Lower lobe of right lung (tissue), 2 donors: ENCODE measurements at places on chromosomes 12 and 14. TPM values are rescaled to one million over a fixed set of nuclear protein-coding genes. Genes with fewer than 3 reads are reported as not detected.
A peak's percentile ranks its signal among the peaks of the same experiment; 100 is the strongest.

- DNase-seq = no peak
Measured at GRCh38 chr12:96549341-96549740, 60.0 kb downstream of the CFAP54 start.

GRCh38 chr12:123834845-123835244, 72.7 kb downstream of the DNAH10 start:
- DNase-seq = no peak

GRCh38 chr14:90607141-90607540, 209.1 kb downstream of the TTC7B start:
- no peak for DNase-seq

DNA sequence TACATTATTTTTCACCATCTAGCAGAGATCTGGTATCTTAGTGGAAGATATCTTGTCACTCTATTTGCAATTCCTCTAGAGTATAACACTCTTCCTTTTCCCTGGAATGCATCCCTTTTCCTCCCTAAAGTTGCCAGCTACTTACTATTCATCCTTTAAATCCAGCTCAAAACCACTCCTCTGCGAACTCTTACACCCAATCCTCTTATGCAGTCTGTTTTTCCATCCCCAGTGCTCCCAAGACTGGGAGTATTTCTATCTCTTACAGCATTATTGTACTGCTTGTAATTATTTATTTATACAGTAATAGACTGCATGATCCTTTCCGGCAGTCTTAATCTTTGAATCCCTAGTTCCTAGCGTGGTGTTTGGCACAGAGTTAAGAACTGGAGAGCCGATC, 2.9 kb upstream of the SRGAP1 start:
- no peak for DNase-seq

DNA sequence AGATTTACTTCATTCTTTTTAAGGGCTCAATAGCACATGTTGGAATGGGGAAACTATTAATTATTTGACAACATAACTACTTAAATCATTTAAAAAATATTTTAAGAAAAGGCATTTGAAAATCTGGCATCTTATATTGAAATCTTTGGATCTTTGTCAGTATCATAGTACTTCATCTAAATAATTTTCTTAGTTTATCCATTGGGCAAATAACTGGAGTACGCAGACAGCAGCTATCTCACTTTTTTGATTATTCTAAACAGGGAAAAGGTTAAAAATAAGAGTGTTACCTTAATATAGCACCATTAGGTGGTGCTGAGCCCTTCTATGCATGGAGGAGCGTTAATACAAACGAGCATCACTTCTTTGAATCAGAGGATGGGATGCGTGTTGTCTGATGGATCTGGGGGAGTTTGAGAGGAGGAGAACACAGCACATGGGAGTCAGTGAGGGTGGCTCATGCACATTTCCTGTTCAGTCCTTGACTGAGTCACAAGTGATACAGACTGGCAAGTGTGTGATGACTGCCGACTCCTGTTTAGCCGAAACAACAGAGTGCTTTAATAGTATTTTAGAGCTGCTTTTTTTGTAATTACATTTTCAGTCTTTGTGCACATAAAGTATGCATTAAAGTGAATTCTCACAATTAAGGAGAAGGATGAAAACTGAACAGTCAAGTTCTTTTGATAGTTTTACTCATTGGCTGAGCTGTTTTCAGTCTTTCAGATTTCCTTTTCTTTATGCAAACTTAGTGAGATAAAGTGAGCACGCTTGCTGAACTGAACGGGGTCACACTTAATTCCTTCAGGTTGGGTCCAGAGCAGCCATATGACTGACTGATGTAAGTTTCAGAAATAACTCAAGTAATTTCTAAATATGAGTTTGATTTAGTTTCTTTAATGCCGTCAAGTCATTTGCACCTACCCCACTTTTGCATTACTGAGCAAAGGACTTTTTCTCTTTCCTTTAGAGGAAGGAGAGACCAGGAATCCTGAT, 92.7 kb downstream of the DIP2B start:
- no peak for DNase-seq

GRCh38 chr12:132259364-132259871, 70.0 kb downstream of the GALNT9 start:
- DNase-seq = no peak

DNA sequence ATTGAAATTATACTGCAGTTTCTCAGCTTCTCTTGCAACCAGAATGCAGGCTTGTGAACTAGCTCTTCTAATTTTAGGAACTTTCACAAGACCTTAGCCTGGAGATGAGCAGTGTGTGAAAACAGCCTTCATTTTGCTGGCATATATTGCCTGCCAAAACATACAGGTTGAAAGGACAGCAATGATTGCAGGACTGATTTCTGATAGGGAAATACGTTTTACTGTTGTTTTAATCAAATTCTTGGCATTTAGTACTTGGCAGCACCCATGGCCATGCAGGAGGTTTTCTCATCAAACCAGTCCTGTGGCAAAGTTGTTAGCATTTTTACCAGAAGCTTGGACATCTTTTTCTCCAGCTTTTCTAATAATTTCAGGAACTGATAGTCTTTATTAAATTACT, 91.9 kb upstream of the MUCL1 start:
- no peak for DNase-seq

- DNase-seq = no peak
Measured at GRCh38 chr12:94073441-94074051, 74.8 kb upstream of the PLXNC1 start.

DNA sequence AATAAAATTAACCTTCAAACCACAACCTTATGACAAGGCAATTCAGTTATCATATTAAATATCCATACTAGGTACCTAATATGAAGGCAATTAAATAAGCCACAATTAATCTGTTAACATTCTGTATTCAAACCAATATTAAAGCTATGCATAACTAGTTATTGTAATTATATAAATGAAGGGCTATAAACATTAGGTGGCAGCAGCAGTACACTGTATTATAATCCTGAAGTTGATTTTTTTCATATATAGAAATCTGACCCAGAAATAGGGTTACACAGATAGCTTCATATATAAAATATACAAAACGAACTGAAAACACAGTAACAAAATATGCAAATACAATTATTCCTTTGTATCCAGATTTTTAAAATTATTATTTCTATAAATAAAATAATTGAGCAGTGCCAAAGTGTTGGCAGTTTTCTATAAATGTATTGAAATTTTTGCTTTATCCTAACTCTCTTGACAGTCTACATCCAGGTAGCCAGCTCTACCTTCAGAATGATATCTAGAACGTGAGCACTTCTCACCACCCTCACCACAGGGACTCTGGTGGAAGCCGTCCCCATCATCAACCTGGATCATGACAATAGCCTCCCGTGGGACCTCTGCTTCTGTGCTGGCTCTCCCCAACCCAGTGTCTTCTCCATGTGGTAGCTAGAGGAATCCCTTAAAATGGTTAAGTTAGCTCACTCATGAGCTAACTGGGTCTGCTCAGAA, 136.2 kb downstream of the MED13L start:
- DNase-seq = no peak

- DNase-seq = no peak
Measured at GRCh38 chr12:106490264-106490663, 92.5 kb upstream of the RFX4 start.

GRCh38 chr14:53180272-53181221, 27.4 kb upstream of the DDHD1 start:
- no peak for DNase-seq

DNA sequence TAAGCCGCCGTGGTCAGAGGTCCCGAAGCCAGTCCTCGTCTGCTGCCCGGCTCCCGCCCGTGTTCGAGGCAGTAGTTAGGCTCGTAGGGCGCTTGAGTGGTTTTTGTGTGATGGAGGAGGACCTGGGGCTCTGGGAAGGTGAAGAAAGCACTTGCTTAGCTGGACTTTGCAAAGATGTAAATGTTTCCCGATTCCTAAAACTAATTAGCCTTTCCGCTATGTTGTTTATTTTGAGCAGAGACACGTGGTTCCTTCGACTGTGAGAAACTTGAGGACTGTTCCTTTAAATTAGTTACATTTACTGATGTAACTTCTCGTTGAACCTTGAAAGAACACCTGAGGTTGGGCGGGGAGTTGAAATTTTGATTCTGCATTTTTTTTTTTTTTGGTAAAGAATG, 33.9 kb downstream of the MIA2 start:
- no peak for DNase-seq

DNA sequence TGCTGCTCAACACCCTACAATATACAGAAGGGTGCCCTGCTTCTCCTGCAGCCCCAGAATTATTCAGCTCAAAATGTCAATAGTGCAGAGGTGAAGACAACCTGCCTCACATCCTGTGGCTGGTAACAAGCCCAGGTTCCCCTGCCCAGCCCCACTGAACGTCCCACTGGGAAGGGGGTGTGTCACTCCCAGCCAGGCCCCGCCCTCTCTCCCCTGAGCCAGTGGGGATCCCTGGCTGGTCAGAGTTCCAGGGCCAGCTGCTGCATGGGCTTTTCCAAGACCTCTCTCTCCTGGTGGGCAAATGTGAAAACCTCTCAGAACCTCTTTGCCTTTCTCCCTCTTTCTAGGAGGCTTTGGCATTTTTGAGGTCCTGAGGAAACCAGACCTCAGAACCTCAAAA, 13.7 kb upstream of the LHX5 start:
- DNase-seq = no peak

DNA sequence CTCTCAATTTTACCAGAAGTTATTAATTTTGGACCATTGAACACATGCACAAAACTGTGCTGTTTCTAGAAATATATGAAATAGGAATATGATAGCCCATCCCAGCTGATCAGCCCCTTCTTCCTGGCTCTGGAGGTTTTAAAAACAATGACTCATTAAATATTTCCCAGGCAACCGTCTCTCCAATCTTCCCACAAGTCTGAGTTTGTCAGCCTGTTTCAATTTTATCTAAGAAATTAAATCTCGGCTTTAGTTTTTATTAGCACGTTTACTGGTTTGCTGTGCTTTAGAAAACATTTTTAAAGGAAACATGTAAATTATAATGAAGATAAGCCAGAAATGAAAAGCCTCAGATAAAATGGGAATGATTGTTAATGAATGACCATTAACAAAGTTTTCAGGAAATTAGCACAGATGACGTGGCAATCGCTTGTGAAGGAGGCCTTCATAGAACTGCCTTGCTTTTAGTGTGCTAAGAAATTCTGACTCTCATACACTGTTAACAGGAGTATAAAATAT, 89.3 kb upstream of the RAP1B start:
- DNase-seq = no peak

GRCh38 chr14:101383737-101384338, 177.5 kb upstream of the DIO3 start:
- DNase-seq = no peak

DNA sequence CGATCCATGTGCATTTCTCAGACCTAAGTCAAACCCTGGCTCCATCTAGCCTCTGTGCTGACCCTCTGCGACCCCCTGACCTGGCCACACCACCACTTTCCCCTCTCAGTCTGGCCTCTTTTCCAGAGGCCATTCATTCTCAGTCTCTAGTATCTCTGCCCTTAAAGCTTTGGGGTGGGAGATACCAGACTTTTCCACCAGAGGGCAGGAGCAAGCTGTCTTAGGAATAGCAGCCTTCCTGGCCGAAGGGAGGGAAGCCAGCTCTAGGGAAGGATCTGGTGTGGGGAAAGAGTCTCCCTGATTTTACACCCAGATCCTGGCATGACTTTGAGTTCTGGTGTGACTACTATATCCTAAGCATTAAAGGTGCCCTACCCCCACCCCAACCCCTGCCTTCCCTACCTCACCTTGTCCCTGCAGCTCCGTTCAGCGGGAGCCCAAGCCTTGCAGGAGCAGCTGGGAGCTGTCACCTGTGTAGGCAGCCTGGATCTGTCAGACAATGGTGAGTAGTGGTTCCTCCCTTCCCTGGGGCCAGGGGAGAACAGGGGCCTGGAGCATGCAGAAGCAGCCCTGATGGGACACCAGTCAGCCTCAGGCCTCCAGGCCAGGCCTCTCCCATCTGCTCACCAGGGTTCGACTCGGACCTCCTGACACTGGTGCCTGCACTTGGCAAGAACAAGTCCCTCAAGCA, 6.6 kb downstream of the CARMIL3 start:
- no peak for DNase-seq

DNA sequence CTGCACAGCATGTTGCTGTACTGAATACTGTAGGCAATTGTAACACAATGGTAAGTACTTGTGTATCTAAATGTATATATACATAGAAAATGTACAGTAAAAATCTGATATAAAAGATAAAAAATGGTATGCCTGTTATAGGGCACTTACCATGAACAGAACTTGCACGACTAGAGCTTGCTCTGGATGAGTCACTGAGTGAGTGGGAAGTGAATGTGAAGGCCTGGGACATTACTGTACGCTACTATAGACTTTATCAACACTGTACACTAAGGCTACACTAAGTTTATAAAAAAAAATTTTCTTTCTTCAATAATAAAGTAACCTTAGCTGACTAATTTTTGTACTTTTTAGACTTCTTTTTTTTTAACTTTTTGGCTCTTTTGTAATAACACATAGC, 24.2 kb upstream of the NEDD1 start:
- DNase-seq = no peak

- no peak for DNase-seq
Measured at GRCh38 chr14:71749613-71750238, 182.5 kb upstream of the RGS6 start.

DNA sequence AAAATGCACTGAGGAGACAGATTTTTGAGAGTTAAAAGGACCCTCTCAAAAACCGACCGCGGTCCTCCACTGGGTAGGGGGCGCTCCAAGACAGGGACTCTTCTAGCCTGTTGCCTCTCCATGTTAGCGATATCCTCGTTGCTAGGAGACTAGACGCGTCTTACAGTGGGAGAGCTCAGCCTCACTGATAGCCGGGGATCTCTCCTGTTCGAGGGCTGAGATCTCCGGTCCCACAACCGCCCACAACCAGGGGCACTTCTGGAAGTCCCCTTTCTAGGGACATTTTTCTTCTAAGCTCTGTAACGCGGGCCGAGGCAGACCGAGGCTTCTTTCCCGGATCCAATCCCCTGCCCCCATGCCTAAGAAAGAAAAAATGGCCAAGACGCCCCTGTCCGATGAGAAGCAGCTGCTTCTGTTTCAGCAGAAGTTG, 21.3 kb downstream of the FKBP11 start:
- peak; percentile 76 for DNase-seq

GRCh38 chr12:121829250-121829918, 25.6 kb downstream of the SETD1B start:
- no peak for DNase-seq

GRCh38 chr12:53983568-53983949, 1.4 kb upstream of the HOXC10 start:
- no peak for DNase-seq

DNA sequence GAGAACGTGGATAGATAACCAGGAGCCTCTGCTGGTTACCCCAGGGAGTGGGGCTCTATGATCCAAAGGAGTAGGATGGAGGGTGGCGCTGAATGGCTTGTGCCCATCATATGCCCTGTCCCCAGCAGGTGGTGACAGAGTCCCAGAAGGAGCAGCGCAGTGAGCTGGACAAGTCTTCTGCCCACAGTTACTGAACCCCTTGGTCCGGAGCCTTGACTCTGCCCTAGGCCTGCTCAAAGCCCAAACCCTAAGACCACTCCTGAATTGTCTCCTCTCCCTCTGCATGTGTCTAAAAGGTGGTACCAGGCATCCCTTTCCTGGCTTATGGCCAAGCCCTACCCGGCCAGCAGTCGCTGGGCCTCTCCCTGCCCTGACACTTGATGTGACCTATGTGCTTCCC, 3.2 kb downstream of the PRPH start:
- no peak for DNase-seq

AKAP5 gene
- 4.8 TPM for total RNA-seq

DHRS2 gene
- total RNA-seq = 1.2 TPM

NXPH4 gene
- not detected for total RNA-seq

BIN2 gene
- total RNA-seq = 45.4 TPM

NKX2-8 gene
- total RNA-seq = 1.2 TPM

IFNG-AS1 gene
- not detected for total RNA-seq

MYRFL gene
- not detected for total RNA-seq

MGP gene
- total RNA-seq = 464 TPM

SOAT2 gene
- not detected for total RNA-seq

ERC1 gene
- 66.3 TPM for total RNA-seq

JDP2 gene
- total RNA-seq = 59.2 TPM
